CD8-positive, alpha-beta memory T cell (primary cell): ENCODE measurements at places on chromosomes 4 and X. TPM values are rescaled to one million over a fixed set of nuclear protein-coding genes. Genes with fewer than 3 reads are reported as not detected.

Gene SLC10A6
- not detected for polyA plus RNA-seq

Gene CACNA1F
- polyA plus RNA-seq, result not detected

GRCh38 chr4:162871990-162872389 lies 294.7 kb downstream of the NAF1 start:
- no peak for DNase-seq

DNA sequence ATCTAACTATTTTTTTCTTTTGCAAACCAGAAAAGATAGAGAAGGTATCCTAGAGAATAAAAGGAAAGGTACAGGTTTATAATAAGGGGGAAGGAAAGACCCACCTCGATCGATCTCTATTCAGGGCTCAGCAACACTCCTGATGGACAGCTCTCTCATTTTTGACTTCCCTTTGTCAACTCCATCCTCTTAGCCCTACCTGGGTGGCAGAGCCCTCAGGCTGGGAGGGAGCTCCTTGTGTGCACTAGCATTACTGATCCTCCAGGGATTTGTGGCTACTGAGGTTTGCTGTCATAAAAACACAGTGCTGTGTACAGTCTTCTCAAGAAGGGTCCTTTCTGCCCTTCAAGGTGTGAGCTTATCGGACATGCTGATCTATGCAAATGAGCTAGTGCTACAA lies 111.0 kb downstream of the MID1 start:
- DNase-seq, result no peak

- no peak for DNase-seq
Measured at GRCh38 chr4:104393655-104394324, 100.9 kb downstream of the CXXC4 start.

Gene RHOXF2B
- not detected for polyA plus RNA-seq

Gene MAGEA12
- polyA plus RNA-seq, result not detected

Gene ADGRL3
- polyA plus RNA-seq, result not detected

Gene CCNA2
- polyA plus RNA-seq, result 0.28 TPM

DNA sequence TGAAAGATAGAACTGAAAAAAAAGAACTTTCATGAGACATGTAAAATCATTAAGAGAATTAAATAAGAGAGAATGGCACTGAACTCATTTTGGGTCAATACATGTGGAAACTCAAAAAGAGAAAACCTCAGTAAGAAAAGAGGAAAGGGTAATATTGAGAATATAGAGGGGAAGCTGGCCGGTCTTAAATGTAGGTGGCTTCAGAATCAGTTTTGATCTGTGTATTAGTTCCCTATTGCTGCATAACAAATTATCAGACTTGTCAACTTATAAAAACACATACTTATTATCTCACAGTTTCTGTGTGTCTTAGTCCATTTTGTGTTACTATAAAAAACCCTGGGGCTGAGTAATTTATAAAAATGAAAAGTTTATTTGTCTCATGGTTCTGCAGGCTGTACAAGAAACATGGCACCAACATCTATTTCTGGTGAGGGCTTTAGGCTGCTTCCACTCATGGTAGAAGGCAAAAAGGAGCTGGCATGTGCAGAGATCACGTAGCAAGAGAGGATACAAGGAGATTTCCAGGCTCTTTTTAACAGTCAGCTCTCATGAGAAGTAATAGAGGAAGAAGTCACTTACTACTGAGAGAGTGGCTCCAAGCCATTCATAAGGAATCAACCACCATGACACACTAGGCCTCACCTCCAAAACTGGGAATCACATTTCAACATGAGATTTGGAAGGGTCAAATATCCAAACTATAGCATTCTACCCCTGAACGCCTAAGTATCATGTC lies 29.6 kb downstream of the SATL1 start:
- no peak for DNase-seq

DNA sequence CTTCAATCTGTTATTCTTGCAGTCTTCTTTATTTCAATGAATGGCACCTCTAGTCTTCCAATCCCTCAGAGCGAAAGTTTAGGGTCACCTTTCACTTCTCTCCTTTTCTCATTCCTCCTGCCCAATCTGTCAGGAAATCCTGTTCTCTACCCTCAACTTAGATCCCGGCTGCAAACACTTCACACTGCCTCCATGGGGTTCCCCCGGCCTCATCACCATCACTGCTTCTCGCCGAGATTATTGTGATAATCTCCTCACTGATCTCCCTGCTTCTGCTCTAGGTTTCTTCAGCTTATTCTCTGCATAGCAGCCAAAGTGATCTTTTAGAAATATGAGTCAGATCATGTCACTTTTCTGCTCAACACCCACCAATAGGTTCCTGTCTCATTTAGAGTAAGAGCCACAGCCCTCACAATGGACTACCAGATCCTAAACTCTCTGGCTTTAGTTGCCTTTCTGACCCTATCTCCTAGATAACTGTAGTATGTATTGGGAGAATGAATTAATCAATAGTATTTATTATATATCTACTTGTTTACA lies 43.6 kb upstream of the TBC1D9 start:
- no peak for DNase-seq

Gene ENPEP
- not detected for polyA plus RNA-seq

Gene TMEM47
- polyA plus RNA-seq, result not detected

DNA sequence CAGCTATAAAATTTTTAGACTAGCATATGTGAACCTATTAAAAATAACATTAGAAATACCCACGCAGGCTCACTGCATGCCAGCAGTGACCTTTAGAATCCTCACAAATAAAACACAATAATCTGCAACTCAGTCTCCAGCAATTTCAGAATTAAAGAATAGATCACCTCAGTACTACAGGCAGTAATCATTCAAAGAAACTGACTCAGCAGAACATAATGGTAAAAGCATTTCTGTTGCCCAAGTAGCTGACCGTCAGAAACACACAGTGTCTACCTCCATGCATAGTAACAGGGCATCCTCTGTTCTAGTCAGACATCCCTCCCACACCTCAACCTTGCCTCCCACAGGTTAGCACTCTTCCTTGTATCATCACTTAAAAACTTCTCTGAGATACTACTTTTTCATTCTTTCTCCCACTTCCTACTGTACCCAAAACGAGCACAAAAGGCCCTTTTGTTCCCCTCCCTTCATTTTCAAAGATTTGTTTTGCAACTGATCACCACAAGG lies 65.7 kb upstream of the BEND2 start:
- DNase-seq, result no peak

GRCh38 chr4:11593576-11594116 lies 165.0 kb upstream of the HS3ST1 start:
- no peak for DNase-seq

Gene PCDH19
- polyA plus RNA-seq, result not detected

Gene MID1
- polyA plus RNA-seq, result not detected

- no peak for DNase-seq
Measured at GRCh38 chr4:142607976-142608375, 238.1 kb downstream of the INPP4B start.

- no peak for DNase-seq
Measured at GRCh38 chr4:152700151-152700550, 20.4 kb upstream of the TMEM154 start.

DNA sequence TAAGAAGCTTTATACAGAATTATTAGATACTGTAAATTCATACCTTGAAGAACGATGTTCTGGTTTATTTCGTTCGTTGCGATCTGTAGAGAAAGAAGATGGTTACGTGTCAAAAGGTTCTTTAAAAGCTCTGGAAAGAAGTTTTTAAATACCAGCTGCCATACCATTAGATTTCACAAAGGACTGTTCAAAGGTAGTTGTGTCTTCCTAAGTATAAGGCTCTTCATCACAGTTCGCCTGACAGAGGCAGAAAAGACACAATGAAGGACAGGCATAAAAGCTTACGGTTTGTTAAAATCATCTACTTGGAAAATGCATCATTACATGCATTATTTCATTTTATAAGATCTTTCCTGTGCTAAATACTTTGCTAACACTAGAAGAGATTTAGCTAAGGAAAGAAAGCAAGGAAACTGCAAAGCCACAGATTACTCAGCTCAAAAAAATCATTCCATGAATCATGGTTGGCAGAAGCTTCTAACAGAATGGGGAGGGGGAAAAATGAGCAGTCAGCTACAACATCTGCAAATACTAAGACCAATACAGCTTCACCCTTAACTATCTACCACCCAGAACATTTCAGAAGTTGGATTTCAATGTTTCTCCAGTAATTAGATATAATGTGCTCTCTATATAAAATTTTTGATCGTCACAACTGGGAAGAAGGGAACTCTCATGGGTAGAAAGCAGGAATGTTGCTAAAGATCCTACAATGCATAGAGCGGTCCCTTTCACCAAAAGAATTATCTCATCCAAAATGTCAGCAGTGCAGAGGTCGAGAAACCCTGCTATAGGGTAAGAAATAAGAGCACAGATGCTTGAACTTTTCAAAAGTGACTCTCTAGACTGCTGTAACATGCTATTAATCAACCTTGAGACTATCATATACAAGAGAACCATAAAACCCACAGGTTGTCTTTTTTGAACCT lies 50.7 kb upstream of the PRSS48 start:
- DNase-seq, result no peak

Gene ANOS1
- polyA plus RNA-seq, result not detected

Gene GC
- not detected for polyA plus RNA-seq

GRCh38 chr4:25925486-25926201 lies 11.6 kb downstream of the SMIM20 start:
- DNase-seq, result no peak

DNA sequence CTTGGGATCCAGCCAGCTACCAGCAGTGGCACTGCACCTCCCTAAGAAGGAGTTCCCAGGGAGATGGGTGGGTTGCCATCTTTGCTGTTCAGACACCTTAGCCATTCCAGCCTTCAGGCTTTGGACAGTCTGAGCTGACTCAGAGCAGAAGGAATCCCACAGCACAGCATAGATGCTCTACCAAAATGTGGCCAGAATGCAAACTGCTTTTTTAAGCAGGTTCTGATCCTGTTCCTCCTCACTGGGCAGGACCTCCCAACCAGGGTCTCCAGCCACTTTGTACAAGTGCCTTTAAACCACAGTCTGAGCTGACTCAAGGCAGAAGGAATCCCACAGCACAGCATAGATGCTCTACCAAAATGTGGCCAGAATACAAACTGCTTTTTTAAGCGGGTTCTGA lies 209.0 kb downstream of the NPNT start:
- DNase-seq, result no peak

DNA sequence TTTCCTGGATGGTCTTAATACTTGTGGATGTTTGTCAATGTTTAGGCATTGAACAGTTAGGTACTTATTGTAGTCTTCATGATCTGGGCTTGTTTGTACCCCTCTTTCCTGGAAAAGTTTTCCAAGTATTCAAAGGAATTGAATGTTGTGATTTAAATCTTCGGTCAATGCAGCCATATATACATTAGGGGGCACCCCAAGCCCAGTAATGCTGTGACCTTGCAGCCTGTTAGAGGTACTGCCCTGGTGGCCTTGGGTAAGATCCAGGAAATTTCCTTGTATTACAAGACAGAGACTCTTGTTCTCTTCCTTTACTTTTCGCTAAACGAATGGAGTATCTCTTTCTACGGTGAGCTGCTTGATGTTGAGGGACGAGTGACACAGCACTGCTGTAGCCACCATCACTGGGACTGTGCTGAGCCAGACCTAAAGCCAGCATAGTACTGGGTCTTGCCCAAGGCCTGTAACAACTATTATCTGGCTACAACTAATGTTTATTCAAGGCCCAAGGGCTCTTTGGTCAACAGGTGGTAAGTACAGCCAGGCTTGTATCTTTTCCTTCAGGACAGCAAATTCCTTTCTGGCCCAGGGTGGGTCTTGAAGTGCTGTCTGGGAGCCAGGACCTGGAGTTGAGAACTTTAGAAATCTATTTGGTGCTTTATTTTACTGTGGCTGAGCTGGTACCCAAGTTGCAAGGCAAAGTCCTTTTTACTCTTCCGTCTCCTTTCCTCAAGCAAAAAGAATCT lies 118.3 kb upstream of the ATOH1 start:
- no peak for DNase-seq

GRCh38 chr4:121584836-121585235 lies 111.9 kb downstream of the ANXA5 start:
- no peak for DNase-seq

- no peak for DNase-seq
Measured at GRCh38 chr4:53852343-53852742, 212.1 kb downstream of the CHIC2 start.
